Activated naive CD8-positive, alpha-beta T cell treated with anti-CD3 and anti-CD28 coated beads, Interleukin-2, amount 10 ng/mL, durations not matched to agents 7 days and 5 days (primary cell): ENCODE measurements at places on chromosomes 11 and 22. TPM values are rescaled to one million over a fixed set of nuclear protein-coding genes. Genes with fewer than 3 reads are reported as not detected.

GRCh38 chr22:40325315-40325714, 21.0 kb upstream of the ADSL start:
- no peak for DNase-seq

DNA sequence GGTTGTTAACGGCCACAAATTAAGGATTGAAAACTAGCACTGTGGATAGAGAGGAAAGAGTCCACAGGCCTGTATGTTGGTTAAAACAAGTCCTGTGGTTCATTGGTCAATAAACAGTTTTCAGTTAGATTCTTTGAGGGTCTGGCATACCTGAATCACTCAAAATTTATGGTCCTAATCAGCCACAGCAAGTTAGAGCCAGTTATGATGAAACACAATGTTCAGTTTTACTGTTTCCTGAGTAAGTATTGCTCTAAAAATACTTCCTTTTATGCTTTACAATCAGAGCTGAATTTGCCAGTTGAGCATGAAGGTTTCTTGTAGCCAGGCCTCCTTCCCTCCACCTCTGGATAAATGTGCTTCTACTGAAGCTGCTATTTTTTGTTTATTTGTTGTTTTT, 12.9 kb upstream of the CAT start:
- no peak for DNase-seq

Gene BCL2L13
- 30.8 TPM for total RNA-seq

Gene CHRM1
- total RNA-seq, result not detected

Gene P4HA3
- not detected for total RNA-seq

Gene PMM1
- 39.0 TPM for total RNA-seq

DNA sequence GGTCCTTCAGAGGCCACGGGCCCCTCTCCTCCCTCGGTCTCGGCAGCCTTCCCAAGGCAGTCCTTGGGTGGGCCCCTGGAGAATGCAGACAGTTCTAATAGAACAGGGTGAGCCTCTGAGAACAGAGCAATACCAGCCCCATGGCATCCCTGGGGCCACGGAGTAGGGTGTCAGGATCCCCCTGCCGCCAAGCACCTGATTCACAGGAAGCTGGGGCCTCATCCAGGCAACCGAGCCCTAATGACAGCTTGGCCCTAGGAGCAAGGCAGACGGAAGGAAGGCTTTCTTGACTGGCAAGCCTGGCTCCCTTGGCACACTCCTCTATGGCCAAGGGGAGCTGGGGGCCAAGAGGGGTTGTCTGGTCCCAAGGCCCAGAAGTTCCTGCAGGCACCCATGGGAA, 15.2 kb downstream of the TXN2 start:
- DNase-seq, result no peak

Gene OR8G1
- total RNA-seq, result not detected

Gene FUT4
- total RNA-seq, result 6.8 TPM

Gene OR6X1
- not detected for total RNA-seq

DNA sequence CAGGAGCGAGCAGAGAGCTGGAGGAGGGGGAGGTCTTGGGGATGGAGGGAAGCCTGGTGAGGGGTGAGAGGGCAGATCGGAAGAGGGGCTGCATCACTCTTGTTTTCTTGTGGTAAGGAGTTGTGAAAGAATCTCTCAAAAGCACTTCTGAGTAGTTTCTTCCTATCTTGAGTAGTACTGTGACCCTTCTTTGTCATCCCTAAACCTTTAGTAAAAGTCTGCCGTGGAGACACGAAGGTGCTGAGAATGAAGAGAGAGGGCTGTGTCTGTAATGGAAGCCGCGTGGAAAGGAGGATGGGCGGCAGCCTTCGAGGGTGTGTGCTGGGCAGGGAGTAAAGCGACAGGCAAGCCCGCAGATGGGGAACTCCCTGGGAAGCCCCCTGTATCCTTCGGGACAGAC, 237.8 kb downstream of the TBC1D22A start:
- DNase-seq, result no peak

GRCh38 chr11:10295064-10295901, 1.3 kb upstream of the SBF2 start:
- DNase-seq, result no peak

Gene SHANK2
- not detected for total RNA-seq

DNA sequence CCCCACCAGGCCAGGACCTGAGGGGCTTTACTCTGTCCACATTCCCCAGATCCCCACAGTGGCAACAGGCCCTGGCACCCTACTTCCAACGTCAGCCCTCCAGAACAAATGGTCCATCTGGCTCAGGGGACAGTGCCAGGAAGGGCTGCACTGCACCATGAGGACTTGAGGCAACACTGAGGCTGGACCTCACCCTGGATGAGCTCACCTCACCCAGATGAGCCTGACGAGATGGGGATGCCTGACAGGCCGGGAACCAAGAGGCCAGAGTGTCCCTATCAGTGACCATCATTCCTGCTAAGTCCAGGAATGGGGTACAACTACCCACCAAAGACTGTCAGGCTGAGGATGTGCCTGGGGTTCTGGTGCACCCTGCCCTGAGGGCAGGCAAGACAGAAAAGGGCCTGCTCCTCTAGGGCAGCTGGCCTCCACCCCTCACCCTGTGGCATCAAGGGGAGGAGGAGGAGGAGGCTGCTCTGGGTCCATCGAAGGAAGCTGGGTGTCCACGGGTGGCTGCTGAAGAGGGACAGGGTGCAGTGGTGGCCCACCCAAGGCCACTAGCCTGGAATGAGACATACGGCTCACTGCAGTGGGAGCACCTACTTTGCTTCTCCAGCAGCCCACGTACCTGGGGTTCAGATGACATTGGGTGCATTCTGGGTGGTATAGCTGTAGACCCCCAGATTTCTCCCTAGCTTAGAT, 14.6 kb downstream of the RSPH14 start:
- no peak for DNase-seq

GRCh38 chr11:45181889-45182550, 35.6 kb downstream of the PRDM11 start:
- no peak for DNase-seq

DNA sequence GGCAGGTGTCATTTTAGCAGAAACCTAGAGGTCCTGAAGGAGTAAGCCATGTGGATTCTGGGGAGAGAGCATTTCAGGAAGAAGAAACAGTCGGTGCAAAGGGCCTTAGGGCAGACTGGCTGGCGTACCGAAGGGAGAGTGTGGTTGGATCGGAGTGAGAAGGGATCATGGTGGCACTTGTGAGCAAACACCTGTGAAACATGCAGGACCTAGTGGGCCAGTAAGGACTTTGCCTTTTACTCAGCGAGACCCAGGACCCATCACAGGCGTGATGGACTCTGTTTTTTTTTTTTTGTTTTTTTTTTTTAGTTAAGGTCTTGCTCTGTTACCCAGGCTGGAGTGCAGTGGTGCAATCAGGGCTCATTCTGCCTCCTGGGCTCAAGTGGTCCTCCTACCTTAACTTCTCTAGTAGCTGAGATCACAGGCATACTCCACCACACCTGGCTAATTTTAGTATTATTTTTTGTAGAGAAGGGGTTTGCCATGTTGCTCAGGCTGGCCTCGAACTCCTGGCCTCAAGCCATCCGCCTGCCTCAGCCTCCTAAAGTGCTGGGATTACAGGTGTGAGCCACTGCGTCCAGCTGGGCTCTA, 3.5 kb upstream of the TSGA10IP start:
- no peak for DNase-seq

Gene CXCR5
- 2.2 TPM for total RNA-seq

DNA sequence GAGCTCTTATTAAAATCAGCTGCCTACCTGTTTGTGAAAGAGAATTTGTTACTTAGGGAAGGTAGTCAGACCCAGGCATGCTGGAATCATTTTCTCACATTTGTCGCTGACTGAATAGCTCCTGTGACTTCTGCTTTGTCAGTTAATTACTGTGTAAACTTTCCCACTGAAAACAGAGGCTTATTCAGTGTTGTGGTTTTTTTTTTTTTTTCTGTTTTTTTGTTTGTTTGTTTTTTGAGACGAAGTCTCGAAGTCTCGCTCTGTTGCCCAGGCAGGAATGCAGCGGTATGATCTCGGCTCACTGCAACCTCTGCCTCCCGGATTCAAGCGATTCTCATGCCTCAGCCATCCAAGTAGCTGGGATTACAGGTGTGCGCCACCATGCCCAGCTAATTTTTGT, 5.6 kb upstream of the LDLRAD3 start:
- no peak for DNase-seq

DNA sequence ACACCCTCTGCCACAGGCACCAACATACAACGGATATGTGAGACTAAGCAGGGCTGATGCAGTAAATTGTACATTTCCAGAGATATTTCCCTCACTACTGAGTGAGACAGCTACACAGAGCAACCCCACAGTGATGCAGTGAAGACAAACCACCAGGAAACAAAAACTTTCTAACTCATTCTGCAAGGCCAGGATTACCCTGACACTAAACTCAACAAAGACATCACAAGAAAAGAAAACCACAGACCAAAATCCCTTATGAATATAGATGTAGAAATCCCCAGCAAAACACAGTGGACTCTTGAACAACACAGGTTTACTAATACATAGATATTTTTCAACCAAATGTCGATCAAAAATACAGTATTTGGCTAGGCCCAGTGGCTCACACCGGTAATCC, 1.5 kb upstream of the SLC7A4 start:
- no peak for DNase-seq
